ENCODE measurements at places on chromosomes 3 and 15. TPM values are rescaled to one million over a fixed set of nuclear protein-coding genes. Genes with fewer than 3 reads are reported as not detected.

Gene P2RY13
- 0.08 TPM for total RNA-seq

Gene ADAMTS9
- total RNA-seq: 15.5 TPM

Gene OXTR
- total RNA-seq: 0.20 TPM

Gene WDR93
- not detected for total RNA-seq

Gene GPR62
- 0.09 TPM for total RNA-seq

Gene GCSAM
- 0.28 TPM for total RNA-seq

Gene MUC20
- total RNA-seq: 8.0 TPM

Gene A4GNT
- total RNA-seq: 1.0 TPM

GRCh38 chr3:146277953-146278631 lies 27.2 kb upstream of the PLSCR4 start:
- no peaks in the 10 kb centered on the region for H3K36me3 ChIP-seq
- H3K4me1 ChIP-seq: peaks cover 3% of the 10 kb centered on the region
- no peak overlapping the region for H3K4me3 ChIP-seq

- H3K4me1 ChIP-seq: no peaks in the 10 kb centered on the region
- H3K27ac ChIP-seq: no peak overlapping the region
- no peak for DNase-seq
- no peaks in the 10 kb centered on the region for H3K27me3 ChIP-seq
- H3K36me3 ChIP-seq: no peaks in the 10 kb centered on the region
Measured at GRCh38 chr15:81160312-81161159, 26.5 kb downstream of the CFAP161 start.

- no peak overlapping the region for H3K27ac ChIP-seq
- H3K36me3 ChIP-seq: no peaks in the 10 kb centered on the region
- H3K4me1 ChIP-seq: no peaks in the 10 kb centered on the region
- H3K4me3 ChIP-seq: no peak overlapping the region
- H3K27me3 ChIP-seq: no peaks in the 10 kb centered on the region
Measured at GRCh38 chr3:129961141-129961541, 13.4 kb upstream of the TRH start.

GRCh38 chr3:195856410-195857084 lies 44.8 kb upstream of the MUC4 start:
- H3K4me3 ChIP-seq: no peak overlapping the region
- no peaks in the 10 kb centered on the region for H3K27me3 ChIP-seq
- H3K27ac ChIP-seq: no peak overlapping the region
- no peak for DNase-seq
- H3K4me1 ChIP-seq: peaks cover 6% of the 10 kb centered on the region

Measured in pancreas (tissue), 10 donors.